Right lung (tissue), 10 donors: ENCODE measurements at places on chromosomes 5 and 9. TPM values are rescaled to one million over a fixed set of nuclear protein-coding genes. Genes with fewer than 3 reads are reported as not detected.
A peak's percentile ranks its signal among the peaks of the same experiment; 100 is the strongest.

Gene SHC3
- polyA plus RNA-seq: 13.1 TPM

- no peak for DNase-seq
Observed at GRCh38 chr5:79119486-79119885, 7.9 kb downstream of the BHMT start.

- DNase-seq: no peak
Observed at GRCh38 chr9:123460091-123460490, 104.1 kb downstream of the CRB2 start.

GRCh38 chr5:134592141-134592746 lies 40.4 kb downstream of the SAR1B start:
- no peak for DNase-seq

GRCh38 chr5:107168086-107168485 lies 502.7 kb downstream of the EFNA5 start:
- DNase-seq: no peak

GRCh38 chr9:12640866-12641636 lies 52.1 kb upstream of the TYRP1 start:
- DNase-seq: no peak

Gene ATP10B
- 0.23 TPM for polyA plus RNA-seq

- peak; percentile 45 for DNase-seq
Observed at GRCh38 chr5:137737349-137738131, 1.7 kb upstream of the KLHL3 start.

GRCh38 chr9:118414676-118415075 lies 710.5 kb downstream of the TLR4 start:
- DNase-seq: no peak

GRCh38 chr5:135032999-135033861 lies 798 bp downstream of the PITX1 start:
- no peak for DNase-seq

Gene PCDHB9
- polyA plus RNA-seq: 4.0 TPM

Gene CCDC112
- polyA plus RNA-seq: 19.9 TPM

- DNase-seq: no peak
Observed at GRCh38 chr5:65262096-65262495, 219.6 kb downstream of the ADAMTS6 start.

- no peak for DNase-seq
Observed at GRCh38 chr9:36437790-36438189, 37.7 kb upstream of the RNF38 start.

DNA sequence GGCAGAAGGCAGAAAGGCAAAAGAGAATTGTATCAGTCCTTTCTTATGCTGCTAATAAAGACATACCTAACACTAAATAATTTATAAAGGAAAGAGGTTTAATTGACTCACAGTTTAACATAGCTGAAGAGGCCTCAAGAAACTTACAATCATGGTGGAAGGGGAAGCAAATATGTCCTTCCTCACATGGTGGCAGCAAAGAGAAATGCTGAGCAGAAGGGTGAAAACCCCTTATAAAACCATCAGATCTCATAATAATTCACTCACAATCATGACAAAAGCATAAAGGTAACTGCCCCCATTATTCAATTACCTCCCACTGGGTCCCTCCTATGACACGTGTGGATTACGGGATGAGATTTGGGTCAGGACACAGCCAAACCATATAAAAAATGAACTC lies 312.5 kb upstream of the PTGER4 start:
- no peak for DNase-seq

- no peak for DNase-seq
Observed at GRCh38 chr5:167147879-167148278, 1143.6 kb upstream of the WWC1 start.

DNA sequence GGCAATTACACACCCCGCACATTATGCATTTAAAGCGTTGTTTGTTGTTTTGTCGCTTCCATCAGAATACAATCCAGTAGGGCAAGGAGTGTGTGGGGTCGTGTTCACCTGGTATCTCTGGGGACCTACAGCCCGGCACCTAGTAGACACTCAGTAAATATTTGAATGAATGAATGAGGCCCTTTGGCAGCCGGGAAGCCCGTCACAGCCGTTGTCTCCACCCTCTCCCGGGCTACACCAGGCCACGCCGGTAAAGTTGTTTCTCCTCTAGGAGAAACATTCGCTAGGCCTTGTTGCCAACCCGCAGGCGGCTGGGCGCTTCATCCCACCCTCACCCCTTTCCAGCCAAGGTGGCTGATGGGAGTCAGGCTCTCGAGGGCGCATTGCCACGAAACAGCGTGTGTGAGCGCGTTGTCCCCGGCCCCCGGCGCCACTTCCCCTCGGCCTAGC lies 876 bp upstream of the JAK2 start:
- DNase-seq: no peak

- DNase-seq: no peak
Observed at GRCh38 chr9:135969064-135969683, 8.0 kb upstream of the UBAC1 start.

GRCh38 chr5:168833383-168833782 lies 254.2 kb upstream of the PANK3 start:
- no peak for DNase-seq

GRCh38 chr5:139652788-139653241 lies 4.7 kb downstream of the CXXC5 start:
- no peak for DNase-seq

Gene PDE6A
- 0.22 TPM for polyA plus RNA-seq

GRCh38 chr5:10577371-10578292 lies 13.8 kb downstream of the ANKRD33B start:
- peak; percentile 31 for DNase-seq

Gene PLCXD3
- 0.12 TPM for polyA plus RNA-seq

- DNase-seq: no peak
Observed at GRCh38 chr9:2299843-2300205, 284.7 kb downstream of the SMARCA2 start.

DNA sequence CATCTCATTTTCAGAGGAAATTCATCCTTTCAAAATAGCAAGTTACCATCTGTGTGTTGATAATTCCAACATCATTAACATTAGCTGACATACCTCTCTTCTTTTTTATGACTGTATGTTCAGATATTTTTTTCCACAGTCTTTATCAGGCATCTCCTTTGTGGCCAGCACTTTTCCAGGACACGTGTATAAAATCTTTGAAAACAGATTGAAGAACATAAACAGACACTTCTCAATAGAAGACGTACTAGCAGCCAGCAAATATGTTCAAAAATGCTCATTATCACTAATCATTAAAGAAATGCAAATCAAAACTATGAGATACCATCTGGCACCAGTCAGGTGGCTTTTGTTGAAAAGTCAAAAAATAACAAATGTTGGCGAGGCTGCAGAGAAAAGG lies 734.3 kb downstream of the SEMA5A start:
- no peak for DNase-seq

DNA sequence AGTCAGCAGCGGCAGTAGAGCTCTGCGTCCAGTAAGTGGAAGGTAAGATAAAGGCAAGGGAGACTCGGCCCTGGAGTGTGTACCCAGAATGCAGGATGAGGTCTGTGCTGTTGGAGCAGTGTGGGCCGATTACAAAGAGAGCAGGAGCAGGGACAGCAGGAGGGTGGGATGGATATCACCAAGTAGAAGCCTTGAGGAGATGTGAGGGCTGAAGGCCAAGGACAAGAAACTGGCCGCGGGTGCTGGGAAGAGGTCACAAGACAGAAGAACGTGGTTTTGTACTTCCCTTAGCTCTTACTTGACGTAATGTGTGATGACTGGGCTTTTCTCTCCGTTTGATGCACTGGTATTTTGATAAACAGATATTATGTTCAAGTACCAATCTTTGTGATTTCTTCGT lies 43.7 kb downstream of the OR2V1 start:
- no peak for DNase-seq

DNA sequence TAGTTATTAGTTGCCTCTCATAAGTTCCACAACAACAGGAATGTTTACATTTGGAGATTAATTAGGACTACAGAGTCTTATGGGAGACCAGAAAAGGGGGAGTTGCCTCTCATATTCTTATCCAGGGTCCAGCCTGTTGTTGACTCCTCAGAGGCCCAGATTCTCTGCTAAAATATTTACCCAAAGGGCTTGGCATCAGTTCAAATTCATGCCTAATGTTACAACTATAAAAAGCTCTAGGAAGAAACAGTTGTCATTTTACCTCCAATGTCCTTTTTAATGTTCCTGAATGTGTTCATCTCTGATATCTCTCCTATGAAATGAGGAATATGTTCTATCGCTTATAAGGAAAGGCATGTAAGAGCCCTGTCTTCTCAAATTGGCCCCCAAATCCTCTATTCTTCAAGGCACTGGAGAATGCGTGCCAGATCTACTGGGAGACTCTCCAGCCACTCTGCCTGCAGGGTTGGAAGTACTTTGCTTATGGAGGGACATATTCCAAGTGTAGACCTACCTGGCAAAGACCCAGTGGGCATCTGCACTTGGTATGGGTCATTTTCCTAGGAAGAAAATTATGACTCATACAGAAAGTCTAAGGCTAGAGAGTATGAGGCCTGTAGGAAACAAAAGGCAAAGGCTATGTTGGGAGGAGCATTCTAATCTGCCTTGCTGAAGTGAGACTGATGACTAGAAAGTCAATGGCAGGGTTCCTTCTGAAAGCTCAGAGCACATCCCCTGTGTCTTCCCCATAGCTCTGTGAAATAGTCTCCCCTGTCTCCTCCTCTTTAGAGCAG lies 192.6 kb downstream of the ESM1 start:
- DNase-seq: no peak

GRCh38 chr9:85030316-85030715 lies 360.8 kb downstream of the NTRK2 start:
- DNase-seq: no peak

DNA sequence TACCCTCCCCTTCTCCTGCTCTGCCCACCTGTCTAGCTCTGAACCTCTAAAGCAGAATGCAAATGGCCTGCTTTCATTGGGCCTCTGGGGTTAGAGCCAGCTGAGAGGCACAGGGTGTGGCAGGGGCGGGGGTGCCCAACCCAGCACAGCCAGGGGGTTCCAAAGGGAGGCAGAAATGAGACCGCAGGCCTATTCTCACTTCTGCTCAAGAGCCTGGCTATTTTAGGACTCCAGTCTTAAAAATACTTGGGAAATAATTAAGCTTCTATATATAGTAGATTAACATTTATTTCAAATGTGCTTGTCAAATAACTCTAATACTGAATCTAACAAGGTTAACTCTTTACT lies 5.7 kb downstream of the QSOX2 start:
- no peak for DNase-seq

GRCh38 chr5:173396311-173396993 lies 68.2 kb upstream of the STC2 start:
- DNase-seq: no peak

GRCh38 chr9:125977223-125977622 lies 230.1 kb downstream of the PBX3 start:
- no peak for DNase-seq

GRCh38 chr5:136089791-136090190 lies 42.9 kb upstream of the SMAD5 start:
- DNase-seq: no peak

DNA sequence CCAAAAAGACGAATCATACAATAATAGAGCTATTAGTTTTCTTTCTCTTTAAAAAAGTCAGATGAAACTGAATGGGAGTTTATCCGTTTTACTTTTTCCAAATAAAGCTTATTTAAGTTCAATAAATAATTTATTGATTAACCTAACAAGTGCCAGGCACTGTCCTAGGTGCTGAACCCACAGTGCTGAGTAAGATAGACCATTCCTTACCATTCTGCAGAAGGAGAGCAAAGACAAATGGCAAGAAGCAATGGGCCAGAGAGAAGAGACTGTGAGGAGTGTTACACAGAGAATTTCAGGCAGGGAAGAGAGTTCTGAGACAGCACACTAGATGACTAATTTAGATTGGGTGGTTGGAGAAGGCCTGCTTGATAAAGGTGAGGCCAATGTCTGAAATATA lies 127.2 kb downstream of the AUH start:
- no peak for DNase-seq
